Stimulated activated CD4-positive, alpha-beta T cell treated with anti-CD3 and anti-CD28 coated beads, Interleukin-4, amount 100 ng/mL, for 48 hours (primary cell): ENCODE measurements at places on chromosomes 6 and 20.

- DNase-seq, result peak; percentile 7
These were observed 25.8 kb downstream of the SNRNP48 start for GRCh38 chr6:7615611-7616383.

GRCh38 chr20:35489717-35490116, 34.3 kb downstream of the CEP250 start:
- no peak for DNase-seq

DNA sequence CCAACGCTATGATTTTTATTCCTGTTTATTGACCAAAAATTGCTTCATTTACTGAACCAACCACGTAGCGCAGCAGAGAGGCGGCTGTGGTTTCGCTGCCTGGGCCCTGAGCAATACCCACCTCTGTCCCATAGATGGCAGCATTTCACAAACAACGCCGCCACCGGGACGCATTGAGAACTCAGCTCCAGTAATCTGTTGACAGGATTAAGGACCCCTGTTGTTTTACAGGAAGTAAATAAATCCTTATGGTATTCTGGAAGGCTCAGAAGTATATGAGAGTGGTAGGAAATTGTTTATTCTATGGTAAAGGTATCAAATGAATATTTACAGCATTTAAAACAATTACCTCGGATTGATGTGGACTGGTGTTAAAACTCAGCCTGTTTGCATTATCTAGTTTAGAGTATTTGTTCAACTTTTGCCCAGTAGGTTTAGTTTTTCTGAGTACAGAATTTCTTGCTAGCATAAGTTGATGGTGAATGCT, 547.9 kb upstream of the SLC35B3 start:
- DNase-seq, result peak; percentile 50

DNA sequence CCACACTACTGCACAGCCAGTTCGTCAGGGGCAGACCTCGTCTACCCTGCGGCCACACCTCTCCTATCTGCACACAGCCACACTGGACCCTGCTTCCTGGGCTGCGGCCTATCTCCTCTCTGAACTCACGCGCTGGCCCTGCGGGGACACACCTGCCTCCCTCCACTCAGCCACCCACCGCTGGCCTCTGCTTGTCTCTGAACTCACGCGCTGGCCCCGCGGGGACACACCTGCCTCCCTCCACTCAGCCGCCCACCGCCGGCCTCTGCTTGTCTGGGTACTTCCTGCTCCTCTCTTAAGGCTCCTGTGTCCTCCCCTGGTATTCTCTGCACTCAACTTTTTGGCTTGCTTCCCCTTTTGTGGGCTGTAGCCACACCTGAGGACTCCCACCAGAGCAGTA, 52.3 kb downstream of the HUS1B start:
- DNase-seq, result no peak

DNA sequence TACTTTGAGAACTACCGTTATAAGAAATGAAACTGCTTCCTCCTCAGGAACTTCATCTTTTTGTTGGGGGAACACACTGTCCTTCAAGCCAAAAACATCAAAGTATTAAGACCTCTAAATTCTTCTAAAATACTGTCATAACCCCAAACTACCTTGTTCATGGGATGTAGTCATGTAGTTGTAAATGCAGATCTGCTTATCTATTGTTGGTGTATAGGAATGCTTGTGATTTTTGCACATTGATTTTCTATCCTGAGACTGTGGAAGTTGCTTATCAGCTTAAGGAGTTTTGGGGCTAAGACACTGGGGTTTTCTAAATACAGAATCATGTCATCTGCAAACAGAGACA, 282.9 kb upstream of the RUNX2 start:
- no peak for DNase-seq

- no peak for DNase-seq
These were observed 32.8 kb upstream of the HS3ST5 start for GRCh38 chr6:114375541-114376192.

DNA sequence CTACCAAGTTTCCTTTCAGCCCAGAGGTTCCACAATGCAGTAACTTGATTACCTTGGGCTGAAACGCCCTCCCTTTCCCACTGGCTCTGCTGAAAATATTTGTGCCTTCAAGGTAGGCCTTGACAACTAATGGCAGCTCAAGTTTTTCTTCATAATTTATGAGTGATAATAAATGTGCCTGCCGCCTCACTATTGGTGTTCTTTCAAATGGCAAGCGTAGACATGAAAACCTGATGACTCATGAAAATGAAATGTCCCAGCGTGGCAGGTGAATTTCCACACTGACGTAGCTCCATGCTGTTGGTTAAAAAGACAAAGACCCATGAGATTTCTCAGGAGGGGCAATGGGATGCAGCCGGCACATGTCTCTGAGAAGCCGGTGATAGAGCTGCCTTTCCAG, 107.2 kb upstream of the GGTLC1 start:
- DNase-seq, result no peak

DNA sequence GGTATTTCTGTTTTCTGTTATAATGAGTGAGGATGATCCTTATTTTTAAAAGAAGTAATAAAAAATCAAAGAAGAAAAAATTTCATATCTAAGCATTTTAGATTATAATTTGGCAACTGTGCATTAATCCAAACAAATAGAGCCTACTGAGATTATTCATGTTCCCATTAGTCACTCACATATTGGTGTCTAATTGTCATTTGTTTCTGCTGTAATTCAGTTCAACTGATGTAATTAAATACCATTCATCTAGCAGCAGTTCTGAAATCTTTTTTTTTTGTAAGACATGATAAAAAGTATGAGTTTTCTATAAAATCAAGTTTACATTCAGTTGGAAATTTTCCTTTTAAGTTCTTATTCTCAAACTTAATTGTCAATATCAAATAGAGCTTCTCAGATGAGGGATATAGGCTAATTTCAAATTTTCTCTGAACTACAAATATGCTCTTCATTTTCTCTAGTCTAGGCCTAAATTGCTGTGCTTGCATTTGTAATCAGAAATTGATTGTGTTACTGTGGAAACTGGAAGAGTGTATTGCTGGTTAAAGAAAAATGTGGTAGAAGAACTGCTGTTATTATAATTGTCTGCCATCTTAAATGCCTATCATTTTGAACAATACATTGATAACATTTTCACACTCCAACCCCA, 23.6 kb downstream of the PACRG start:
- DNase-seq, result no peak

- no peak for DNase-seq
These were observed 78.3 kb downstream of the FOXO3 start for GRCh38 chr6:108638993-108639392.

DNA sequence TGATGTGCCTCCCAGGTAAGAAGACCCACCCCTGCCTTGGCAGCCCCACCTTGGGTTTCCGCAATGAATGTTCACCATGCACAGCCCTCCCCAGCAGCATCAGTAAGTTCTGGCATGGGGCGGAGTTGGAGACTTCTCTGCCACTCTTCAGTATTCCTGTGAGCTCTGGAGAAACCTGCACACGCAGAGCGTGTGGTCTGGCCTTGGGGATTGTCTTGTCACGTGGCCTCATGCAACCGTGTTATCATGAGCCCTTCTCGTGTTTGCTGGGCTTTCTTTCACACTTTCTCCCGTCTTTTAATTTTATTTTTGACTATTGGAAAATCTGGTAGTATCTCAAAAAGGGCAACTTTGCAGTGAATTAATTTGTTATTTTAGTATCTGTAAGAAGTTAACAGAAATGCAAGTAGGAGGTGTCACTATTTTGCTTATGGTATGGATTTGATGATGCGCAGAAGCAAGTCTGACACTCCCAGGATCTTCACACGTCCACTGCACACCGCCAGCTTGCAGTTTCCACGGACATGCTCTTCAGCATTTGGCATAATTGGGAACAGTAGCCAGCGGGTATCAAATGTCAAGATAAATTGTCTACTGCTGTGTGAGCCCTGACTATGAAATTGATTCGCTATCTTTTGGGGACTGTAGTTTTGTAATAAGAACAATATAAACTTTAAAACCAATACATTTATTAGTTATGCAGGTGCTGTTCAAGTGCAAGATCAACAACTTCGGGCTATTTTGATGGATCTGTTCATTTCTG, 463.5 kb downstream of the QKI start:
- no peak for DNase-seq

DNA sequence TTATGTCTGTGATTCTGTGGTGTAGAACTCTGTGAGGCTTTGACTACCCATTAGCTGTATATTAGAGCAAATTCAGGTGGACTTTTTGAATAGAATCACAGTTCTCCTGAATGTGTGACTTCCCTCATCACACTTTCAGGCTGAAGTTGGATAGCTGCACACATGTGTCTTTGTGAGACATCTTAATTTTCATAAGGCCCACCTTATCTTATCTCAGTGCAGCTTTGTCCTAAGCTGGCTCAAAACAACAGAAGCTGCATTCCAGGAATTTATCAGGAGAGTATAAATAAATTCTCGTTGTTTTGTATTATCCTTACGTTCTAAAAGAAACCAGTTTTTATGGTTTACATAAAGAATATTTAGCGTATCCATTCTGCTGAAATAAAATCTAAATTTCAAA, 26.2 kb upstream of the SLC35D3 start:
- DNase-seq, result no peak

- DNase-seq, result no peak
These were observed 56.7 kb upstream of the SAYSD1 start for GRCh38 chr6:39171489-39172376.

DNA sequence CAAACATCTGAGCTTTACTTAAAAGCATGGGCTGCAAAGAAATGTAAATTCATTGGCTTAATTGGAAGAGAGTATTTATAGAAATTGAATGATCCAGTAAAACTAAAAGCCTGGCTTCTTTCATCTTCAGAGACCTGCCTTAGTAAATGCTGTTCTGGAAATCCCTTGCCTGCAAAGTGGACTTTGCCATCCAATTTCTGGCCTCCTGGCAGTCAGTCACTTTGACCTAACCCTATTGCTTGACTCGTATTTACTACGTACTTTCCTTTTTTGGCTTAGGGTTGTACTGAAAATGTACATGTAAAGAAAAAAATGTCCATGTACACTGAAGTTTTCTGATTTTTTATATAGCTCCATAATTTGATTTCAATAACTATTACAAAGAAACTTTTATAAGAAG, 47.1 kb downstream of the E2F3 start:
- no peak for DNase-seq

DNA sequence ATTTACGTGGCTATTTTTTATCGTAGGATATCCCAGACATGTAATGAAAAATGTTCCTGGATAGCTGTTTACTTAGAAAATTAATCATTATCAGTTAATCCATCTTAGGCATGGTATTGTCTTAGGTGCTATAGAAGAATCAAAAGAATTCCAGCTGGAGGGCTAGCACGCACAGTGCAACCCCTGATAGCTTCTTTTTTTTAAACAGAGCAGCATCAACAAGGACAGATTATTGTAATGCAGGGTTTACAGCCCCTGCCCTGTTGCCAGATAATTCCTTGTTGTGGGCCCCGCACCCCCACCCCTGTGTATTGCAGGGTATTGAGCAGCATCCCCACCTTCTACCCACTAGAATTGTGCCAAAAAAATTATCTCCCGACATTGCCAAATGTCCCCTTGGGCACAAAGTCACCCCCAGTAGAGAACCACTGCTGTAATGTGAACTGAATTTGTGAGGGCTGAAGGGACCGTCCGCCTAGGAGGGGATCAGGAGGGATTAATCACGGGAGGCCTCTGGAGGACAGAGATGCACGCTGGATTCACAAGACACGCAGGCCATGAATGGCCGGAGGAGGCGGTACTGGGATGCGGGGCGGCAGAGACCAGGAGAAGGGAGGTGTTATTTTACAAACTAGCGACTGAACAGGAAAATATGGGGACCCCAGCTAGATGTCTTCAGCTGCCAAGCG, 174.6 kb downstream of the ZDHHC14 start:
- DNase-seq, result no peak

- no peak for DNase-seq
These were observed 60.5 kb downstream of the NRN1 start for GRCh38 chr6:5946181-5946580.

DNA sequence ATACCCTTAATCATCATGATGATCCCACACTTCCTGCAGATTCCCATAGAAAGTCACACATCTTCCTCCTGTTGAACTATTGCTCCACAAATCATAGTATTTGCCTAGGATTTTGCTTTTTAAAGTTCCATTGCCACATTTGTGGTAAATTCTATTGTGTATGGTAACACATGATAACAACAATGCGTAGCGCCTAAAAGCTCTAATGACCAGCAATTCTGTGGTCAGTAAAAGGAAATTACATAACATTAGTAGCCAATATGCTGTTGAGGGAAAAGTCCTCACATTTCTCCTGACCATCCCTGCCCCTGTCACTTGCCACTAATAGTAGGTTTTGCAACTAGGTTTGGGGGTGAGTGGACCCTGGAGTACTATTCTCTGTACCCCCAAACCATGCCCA, 31.8 kb upstream of the PDE7B start:
- no peak for DNase-seq

- DNase-seq, result no peak
These were observed 59.5 kb upstream of the NELFCD start for GRCh38 chr20:58921564-58921963.

DNA sequence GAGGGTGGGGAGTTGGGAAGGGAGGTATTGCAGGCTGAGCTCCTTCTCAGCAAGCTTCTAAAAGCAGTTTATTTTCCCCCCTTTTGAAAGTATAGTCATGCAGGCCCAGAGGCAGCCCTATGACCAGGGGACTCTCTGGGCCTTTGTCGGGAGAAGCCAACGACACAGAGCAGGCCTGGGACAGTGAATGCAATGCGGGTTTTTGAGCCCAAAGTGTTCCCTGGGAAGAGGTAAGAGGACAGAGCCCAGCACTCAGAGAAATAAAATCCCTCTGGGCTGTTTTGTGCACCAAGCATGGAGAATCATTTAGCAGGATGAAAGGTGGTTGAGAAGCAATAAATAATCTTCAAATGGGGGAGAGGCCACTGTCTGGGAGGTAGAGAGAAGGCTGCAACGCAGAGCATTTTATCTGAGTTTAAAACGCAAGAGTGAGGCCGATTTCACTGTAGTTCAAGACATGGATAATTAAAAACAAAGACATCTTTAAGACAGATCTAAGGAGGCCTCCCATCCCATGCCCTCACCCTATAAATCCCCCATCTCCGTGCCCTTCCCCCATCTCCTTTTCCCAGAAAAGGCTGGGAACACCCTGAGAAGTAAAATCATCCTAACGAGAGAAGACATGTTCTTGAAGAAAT, 237.5 kb downstream of the CDC5L start:
- no peak for DNase-seq

DNA sequence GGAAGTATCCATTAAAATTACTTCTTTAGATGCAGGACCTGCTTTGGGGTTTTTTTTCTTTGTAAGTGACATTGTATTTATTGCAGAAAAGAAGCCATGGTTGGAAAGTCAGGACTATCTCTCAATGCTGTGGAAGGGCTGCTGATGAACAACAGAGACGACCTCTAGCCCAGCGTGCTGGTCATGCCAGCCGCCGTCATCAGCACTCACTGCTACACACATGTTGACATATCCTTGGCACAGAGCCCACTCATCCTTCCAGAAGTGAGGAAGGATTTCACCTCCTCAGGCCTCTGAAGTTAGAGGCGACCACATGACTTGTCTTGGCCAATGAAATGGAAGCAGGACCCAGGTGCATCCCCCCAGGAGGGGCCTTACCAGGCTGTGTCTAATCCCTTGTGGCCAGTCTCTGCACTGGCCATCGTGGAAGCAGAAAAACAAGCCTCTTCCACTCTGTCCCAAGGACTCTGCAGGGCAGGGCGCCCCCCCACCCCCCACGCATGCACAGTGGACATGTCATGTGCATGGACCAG, 343.5 kb downstream of the TAF4 start:
- no peak for DNase-seq
